ENCODE measurements at places on chromosomes 11 and 22.

DNA sequence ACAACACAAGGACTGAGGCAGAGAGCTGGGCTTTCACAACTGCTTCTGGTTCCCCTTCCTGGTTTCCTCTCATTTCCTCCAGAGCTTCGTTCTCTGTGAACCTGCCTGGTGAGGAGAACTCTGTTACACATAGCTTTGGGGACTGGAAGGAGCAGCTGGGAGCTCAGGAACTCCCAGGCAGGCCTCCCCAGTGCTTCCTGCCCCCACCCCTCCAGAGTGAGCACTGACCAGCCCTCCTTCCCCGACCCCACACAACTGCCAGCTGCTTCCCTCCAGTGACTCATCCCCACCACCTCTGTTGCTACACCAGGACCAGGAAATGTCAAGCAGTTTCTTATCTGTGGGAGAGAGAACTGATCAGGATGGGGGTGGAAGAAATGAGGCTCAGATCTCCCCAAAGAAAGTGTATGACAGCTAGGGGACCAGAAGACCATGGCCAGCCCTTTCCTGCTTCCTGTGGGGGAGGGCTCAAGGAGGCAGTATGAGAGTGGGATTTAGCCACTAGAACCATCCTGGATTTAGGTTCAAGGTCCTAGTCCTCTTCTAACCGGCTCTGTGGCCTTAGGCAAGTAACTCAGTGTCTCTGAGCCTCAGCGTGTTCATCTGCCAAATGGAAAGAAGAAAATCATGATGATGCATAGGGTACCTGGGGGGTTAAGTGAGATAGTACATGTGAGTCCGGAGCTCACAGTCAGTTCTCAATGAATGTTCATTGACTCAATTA is 4.5 kb upstream of the TP53I11 start:
- peak; percentile 86 for DNase-seq

GRCh38 chr11:9799886-9800285 is 136.0 kb downstream of the SWAP70 start:
- DNase-seq = no peak

DNA sequence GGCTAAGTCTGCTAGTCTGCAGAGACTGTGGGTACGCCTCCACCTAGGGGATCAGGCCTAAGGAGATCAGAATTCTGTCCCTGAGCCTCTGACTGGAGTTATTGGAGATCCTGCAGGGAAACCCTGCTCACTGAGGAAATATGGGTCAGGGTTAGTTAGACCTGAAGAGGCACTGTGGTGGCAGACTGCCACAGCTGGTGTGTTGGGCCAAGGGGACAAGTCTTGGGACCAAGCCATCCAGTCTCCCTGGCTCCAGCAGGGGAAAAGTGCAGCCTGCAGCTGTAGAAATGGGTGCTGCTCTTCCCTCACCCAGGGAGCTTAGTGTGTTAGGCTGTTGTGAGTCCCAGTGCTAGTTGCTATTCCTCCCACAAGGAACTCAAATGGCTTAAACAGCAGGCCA is 334.8 kb upstream of the LARGE1 start:
- no peak for DNase-seq

- peak; percentile 80 for DNase-seq
Measured at GRCh38 chr11:130390071-130390758, 38.2 kb downstream of the ADAMTS8 start.

GRCh38 chr11:122096272-122097112 is 19.5 kb downstream of the BLID start:
- no peak for DNase-seq

DNA sequence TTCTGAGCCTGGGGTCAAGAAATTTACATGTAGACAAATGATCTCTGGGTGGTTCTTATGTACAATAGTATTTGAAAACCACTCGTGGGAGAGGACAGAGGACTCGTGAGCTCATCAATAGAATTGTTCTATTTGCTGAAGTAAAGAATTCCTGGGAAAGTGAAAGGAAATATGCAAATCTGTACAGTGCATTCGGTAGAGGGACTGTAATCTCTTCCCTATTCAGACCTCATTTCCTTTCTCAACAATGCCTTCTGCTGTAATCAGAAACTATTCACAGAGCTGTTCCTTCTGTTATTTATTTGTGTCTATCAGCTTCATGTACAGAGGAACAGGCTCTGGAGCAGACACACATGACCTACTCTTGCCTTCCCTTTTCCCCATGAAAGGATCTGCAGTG is 709.4 kb upstream of the KIRREL3 start:
- no peak for DNase-seq

- no peak for DNase-seq
Measured at GRCh38 chr22:38454353-38455075, 485 bp downstream of the KCNJ4 start.
